ENCODE measurements at places on chromosomes 7 and 10.

- DNase-seq = no peak
Measured at GRCh38 chr10:57008189-57008588, 647.1 kb upstream of the ZWINT start.

DNA sequence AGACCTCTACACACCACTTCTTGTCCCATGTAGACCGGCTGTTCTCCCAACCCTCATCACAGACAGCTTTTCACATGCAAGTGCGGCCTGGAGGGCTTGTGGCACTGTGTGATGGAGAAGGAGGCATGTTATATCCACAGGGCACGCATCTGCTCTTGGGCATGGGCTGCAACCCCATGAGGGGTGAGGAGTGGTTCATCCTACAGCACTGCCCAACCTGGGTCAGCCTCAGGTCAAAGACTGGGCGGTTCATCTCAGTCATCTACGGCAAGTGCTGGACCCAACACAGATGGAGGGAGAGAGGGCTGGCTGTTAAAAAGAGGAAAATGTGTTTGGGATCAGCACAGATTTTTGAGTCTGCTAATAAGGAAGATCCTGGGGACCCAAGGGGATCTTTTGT lies 2.2 kb downstream of the FSCN3 start:
- no peak for DNase-seq

DNA sequence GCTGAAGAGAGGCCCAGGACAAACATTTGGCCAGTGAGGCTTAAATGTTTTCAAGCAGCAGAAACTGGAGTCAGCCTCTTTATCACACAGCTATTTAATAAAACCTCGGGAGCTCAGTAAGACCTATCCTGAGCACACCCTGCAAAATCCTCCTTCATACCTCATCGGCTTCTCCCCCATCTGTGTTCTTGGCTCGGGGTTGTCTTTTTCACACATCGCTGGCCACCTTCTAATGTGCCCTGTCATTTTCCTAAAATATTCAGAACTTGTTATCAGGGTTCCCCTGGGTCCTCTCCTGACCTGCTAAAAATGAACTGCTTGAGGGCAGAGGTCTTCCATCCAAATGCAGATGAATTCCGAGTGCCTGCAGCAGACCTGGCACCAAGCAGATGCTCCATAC lies 310.3 kb upstream of the AKR1E2 start:
- no peak for DNase-seq

GRCh38 chr10:71335173-71335708 lies 16.2 kb downstream of the SLC29A3 start:
- DNase-seq = no peak

DNA sequence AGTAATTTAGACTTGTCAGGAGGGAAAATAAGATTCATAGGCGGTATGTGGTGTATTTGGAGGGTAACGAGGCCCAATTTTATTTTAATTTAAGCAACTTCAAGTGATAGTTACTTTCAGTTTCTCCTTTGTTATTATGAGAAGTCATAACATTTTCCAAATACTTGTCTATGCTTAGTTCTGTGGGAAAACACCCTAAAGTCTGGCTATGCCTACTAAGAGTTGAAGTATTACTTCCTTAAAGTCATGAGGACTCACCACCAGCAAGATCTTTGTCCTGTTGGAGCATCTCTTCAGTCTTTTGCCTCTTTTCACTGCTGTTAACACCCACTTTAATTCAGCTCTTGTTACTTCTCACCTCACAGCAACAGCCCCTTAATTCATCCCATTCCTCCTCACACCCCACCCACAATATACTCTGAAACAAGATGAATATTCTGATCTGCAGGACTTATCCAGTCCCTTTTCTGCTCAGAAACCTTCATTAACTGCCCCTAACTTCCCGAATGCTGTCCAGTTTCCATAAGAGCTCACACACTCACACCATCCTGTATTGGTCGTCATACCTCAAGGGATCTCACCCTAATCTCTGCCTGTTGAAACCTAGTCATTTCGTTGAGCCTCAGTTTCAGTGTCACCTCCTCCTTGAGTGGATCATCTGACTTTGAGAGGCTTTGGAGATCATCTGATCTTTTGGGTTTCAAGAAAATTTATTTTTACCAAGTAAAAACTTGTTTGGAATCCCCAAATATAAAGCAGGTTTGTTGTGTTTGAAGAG lies 61.3 kb downstream of the DNAH11 start:
- no peak for DNase-seq

GRCh38 chr7:45902820-45903219 lies 14.5 kb downstream of the IGFBP1 start:
- DNase-seq = no peak

GRCh38 chr7:134284011-134284410 lies 32.7 kb downstream of the SLC35B4 start:
- DNase-seq = no peak

GRCh38 chr7:27642271-27642670 lies 20.4 kb downstream of the HIBADH start:
- no peak for DNase-seq

- no peak for DNase-seq
Measured at GRCh38 chr7:27241189-27242056, 1.2 kb upstream of the EVX1 start.

DNA sequence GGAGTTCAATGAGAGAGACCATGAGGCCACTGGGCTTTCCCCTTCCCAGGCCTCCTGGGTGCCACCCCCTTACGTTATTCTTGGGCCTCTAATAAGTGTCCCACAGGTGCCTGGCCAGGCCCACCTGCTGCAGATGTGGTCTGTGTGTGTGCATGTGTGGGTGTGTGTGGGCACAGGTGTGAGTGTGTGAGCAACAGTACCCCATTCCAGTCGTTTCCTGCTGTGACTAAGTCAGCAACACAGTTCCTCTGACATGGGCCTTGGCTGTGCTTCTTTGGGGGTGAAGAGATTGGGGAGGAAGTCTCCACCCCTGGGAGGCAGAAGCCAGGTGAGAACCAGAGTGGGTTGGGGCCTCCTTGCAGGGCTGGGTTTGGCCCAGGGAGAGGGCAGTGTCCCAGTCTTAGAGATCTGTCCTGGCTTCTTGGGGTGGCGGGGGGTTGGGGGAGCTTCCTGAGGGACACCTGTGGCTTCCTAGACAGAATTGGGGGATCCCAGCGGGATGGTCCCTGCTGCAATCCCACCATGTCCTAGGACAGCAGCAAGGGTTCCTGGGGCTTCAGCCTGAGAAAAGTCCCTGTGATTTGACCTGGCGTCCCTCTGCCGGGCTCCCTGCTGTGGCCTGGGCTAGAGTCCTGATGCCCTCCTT lies 4.1 kb upstream of the PILRB start:
- no peak for DNase-seq

GRCh38 chr7:66517212-66517909 lies 111.3 kb upstream of the KCTD7 start:
- DNase-seq = no peak

GRCh38 chr10:79004311-79004710 lies 64.5 kb upstream of the ZMIZ1 start:
- no peak for DNase-seq

DNA sequence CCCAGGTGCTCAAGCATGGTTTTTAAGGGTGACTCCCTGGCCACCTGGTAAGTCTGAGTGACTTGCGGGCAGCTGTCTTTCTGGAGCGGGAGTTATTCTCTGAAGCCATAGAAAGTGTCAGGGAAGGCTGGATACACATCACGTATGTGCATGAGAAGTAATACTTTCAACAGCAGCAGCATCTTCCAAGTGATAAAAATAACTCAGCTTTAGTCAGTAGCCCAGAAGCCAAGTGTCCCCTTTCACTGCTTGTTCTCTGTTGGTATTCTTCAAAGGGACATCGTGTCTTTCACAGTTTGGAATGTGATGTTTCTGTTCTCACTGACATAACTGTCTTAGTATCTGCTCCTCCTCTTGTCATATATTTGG lies 97.6 kb downstream of the KIAA1217 start:
- no peak for DNase-seq

DNA sequence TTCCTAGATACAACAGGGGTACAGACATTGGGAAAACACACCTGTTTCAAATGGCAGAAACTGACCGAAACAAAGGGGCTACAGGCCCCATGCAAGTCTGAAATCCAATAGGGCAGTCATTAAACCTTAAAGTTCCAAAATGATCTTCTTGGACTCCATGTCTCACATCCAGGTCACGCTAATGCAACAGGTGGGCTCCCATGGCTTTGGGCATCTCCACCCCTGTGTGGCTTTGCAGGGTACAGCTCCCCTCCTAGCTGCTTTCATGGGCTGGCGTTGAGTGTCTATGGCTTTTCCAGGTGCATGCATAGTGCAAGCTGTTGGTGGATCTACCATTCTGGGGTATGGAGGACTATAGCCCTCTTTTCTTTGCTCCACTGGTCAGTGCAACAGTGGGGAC lies 248.1 kb upstream of the RHOBTB1 start:
- DNase-seq = no peak

GRCh38 chr10:117681104-117681503 lies 138.6 kb downstream of the EMX2 start:
- DNase-seq = no peak

- DNase-seq = no peak
Measured at GRCh38 chr7:7100432-7100849, 81.9 kb upstream of the C1GALT1 start.

- DNase-seq = no peak
Measured at GRCh38 chr7:25754333-25754732, 397.7 kb upstream of the NFE2L3 start.

DNA sequence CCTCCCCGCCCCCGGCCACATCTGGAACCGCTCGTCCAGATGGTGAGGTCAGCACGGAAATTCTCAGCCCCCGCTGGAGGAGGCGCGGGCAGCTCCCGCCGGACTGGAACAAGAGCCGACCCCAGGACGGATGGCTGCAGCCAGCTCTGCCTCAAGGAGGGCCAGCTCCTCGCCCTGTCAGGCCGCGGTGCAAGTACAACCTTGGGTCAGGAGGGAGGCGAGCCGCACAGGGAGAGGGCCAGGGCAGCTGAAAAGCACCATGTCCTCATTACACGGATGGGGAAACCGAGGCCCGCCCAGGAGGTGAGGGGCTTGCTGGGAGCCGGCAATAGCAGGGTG lies 3.8 kb upstream of the GRIFIN start:
- DNase-seq = no peak

- no peak for DNase-seq
Measured at GRCh38 chr7:47301105-47301477, 280.8 kb downstream of the TNS3 start.

Data from H4 (cell line).